Left renal pelvis (tissue), 4 donors: ENCODE measurements at places on chromosomes 1 and 21.

DNA sequence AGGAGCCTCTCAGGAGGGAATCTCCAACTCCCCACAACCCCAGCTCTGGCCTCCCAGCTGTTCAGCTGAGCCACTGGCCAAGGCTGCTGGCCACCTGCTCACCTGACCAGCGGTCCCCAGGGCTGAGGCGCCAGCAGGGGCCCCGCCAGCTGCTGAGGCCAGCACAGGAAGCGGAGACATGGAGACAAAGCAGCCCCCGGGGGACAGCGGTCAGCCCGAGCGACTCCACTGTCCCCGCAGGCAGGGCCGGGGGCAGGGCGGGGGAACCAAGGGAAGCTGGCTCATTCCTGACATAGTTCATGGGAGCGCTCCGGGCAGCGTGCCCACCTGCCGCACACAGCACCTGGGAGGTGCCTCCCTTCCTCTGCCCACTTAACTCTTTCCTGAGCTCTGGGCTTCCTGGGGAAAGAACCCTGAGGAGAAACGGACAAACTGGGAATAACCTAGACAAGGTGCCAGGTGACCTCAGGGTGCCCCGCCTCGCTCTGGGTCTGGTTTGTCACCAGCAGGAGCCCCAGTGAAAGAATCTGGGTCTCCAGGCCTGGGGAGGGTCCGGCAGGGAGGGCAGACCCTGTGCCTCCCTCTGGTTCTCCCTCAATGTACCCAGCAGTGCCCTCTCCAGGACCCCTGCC lies 10.7 kb downstream of the EPHA2 start:
- no peak for DNase-seq

- DNase-seq = no peak
Measured at GRCh38 chr1:16050328-16050727, 6.7 kb downstream of the CLCNKB start.

DNA sequence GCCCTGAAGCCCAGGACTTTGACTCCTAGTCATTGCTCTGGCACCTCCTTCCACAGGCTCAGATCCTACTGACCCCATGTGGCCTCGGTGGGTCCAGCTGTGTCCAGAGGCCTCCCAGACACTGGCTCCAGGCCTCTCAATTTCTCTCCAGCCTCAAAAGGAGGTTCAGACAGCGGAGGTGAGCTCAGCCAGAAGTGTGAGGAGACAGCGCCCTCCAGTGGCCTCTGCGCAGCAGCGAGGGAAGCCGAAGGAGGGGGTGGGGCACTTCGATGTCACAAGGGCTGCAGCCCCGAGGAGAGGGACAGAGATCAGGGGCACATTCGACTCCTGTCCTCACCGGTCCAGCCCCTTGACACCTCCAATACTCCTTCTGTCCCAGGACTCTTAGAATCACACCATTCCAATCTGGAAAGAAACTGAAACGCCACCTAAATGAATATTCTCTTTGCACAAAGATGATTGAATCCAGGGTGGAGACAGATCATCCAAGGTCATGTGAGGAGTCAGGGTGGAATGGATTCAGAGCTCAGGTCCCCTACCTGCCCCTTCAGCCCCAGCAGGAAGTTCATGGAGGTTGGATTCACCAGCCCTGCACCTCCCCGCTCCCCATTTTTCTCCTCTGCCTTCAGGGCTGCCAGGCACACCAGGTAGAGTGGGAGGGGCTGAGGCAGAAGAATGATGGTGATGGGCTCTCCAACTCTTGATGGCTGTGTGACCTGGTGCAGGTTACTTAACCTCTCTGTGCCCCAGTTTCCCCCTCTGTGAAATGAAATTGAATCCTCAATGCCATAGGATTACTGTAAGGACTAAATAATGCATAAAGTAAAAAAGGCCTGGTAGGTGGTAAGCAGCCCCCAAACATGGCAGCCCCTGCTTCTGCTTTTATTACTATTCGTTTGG lies 34.8 kb upstream of the ZBTB40 start:
- peak; percentile 62 for DNase-seq

- DNase-seq = no peak
Measured at GRCh38 chr1:81032973-81033425, 767.7 kb upstream of the ADGRL2 start.

DNA sequence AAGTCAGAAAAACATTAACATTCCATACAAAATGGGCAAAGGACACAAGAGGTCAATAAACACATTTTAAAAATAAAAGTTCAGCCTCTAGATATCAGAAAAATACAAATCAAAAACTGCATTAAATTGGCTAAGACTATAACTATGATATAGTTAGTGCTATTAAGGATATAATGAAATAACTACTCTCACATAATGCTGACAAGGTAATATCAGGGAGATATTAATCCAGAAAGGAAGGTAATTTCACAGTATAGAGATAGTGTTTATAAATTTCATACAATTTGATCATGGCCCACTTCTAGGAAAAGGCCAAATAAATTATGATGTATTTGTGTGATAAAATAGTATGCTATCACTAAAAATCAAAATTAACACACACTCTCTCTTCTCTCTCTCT lies 61.8 kb downstream of the LBR start:
- DNase-seq = no peak

GRCh38 chr1:244356376-244356775 lies 95.3 kb downstream of the ADSS2 start:
- no peak for DNase-seq

GRCh38 chr1:92066321-92066720 lies 8.9 kb downstream of the SETSIP start:
- no peak for DNase-seq

DNA sequence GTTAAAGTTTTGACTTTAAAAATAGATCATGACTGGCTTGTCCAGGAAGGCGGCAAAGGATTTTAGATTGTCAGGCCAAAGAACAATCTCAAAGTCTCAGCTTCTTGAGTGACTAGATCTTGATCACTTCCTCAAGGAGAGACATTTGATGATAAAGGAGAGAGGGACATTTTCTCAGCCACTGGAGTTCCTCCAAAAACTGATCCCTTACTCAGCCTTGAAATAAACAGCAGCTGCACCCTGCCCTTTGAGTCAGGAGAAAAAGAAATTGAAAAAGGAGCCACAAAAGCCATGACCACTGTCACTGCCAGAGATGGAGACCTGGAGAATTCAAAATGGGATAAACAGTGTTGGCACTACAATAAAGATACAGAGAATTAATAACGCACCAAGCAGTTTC lies 288.4 kb upstream of the PRMT6 start:
- no peak for DNase-seq

DNA sequence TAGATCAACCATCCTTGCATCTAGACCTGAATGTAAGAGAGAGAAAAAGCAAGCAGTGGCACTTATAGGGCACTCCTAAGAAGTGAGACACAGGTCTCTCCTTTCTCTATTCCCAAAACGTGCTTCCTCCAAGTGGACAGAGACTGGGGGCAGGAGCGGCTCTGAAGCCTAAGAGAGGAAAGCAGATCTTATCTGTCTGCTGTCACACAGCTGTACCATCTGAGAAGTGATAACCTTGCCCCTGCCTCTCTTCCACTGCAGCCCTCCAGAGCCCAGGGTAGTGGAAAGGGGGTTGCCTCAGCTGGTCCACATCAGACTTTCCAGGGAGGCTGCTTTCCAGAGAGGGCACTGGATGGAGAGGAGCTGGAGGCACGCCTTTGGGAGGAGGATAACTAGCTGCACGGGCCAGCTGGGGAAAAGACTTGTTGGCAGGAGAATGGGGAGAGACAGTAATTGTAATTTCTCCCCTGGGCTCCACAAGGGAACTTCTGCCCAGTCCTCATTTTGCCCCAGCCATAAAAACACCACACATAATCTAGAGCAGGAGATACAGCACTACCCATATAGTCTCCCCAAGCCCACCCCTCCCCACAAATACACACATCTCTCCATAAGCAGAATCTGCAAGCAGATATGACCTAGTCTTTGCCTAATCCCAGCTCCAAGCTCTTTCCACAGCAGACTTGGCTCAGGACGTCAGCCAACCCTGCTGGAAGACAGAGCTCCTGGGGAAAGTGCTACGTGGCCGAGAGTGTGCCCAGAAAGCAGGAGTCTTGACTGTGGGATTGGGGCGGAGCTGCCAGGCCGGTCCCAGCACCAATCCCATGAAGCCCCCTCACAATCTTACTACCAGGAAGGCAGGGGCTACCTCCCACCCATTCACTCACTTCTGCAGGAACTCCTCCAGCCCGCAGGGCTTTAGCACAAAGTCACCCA lies 31.2 kb downstream of the PIK3C2B start:
- no peak for DNase-seq

GRCh38 chr21:24289539-24289938 lies 1317.7 kb downstream of the MRPL39 start:
- DNase-seq = no peak

- no peak for DNase-seq
Measured at GRCh38 chr1:36134505-36135329, 9.7 kb upstream of the COL8A2 start.

DNA sequence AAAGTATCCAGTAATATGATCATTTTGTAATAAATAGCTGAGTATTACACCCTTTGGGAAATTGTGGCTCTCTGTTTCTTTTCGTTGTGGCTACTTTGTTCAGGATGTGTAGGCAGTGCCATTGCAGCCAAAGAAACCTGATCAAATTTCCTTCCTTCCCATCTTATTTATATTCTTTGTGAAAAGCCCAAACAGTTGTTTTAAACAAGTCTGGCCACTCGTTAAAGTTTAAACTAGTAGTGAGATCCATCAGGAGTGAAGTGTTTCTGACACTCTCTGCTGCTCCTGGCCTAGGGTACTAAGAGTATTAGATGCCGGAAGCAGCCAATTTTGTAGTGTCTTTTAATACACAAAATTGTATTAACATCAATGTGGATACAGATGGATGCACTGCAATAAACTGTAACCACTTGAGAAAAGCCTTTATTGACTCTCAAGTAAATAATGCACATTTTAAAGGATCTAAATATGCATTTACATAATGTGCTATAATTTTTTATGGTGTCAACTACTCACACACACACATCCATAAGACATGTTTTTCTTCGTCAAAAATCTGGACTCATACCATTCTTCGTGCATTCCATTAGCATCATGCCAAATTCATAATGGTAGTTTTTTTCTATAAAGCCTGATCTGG lies 317.9 kb downstream of the NFIA start:
- DNase-seq = no peak

DNA sequence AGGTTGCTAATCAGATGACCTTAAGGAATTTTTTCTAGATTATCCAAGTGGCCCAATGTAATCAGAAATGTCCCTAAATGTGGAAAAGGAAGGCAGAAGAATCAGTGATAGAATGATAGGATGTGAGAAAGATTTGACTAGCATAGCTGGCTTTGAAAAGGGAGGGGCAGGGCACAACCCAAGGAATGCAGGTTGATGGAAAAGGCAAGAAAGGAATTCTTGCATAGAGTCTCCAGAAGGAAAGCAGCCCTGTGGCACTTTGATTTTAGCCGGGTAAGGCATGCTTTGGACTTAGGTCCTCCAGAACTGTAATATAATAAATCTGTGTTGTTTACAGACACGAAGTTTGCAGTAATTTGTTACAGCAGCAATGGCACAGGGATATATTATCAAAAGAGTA lies 375.7 kb upstream of the B3GALT2 start:
- DNase-seq = no peak

GRCh38 chr21:37452227-37452626 lies 85.7 kb downstream of the DYRK1A start:
- DNase-seq = no peak

DNA sequence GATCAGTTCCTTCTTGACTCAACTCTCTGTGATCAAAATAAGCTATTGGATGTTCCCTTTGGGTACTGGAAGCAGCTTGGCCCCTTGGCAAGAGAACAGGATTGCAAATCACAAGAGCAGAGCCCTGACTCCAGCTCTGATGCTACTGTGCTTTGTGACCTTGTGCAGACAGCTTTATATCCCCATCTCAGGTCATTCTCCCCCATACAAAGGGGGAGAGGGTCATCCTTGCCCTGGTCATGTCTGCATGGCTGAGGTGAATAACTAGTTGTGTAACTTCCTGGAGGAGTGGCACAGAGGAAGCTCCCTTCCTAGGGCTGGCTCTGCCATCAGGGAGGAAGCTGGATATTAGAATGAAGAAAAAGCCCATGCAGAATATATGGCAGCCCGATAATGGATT lies 142.9 kb downstream of the DHRS3 start:
- no peak for DNase-seq

DNA sequence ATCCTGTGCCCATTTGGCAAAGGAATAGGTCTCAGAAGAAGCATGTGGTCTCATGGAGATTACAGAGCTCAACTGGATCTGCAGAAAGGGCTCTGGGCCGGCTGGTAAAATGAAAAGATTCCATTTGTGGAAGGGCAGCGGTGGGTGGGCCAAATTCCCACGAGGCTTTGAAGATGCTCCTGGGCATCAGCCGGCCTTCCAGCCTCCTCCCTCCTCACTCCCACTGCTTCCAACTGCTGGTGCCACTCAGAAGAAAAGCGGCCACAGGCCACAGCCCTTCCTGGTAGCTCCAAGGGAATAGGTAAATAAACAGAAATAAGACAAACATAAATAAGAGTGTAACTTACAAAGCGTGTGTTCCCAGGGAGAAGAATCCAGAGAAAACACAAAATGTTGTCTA lies 136.3 kb upstream of the SLC44A3 start:
- no peak for DNase-seq

GRCh38 chr1:189524501-189524900 lies 953.2 kb downstream of the BRINP3 start:
- no peak for DNase-seq

DNA sequence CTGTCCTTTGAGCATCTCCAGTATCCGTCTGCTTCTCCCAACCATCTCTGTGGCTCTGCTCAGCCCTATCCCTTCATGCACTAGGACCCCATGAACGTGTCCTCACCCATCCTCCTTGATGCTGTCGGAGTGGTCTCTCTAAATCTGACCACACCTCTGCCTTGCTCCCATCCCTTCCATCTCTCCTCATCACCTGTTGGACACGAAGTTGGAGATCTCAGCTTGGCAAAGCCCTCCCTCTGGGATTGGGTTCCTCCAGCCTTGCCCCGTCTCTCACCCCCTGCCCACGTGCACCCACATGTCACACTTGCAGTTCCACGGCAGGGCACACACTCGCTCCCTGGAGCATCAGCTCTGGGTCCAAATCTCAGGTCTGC lies 135.7 kb downstream of the ACTL8 start:
- DNase-seq = no peak

GRCh38 chr21:46128106-46128932 lies 27.1 kb downstream of the FTCD start:
- DNase-seq = no peak

- DNase-seq = no peak
Measured at GRCh38 chr1:48817505-48818114, 40.9 kb upstream of the BEND5 start.

- no peak for DNase-seq
Measured at GRCh38 chr1:36709869-36710481, 227.3 kb upstream of the CSF3R start.
